ENCODE measurements at places on chromosomes 1 and 21. TPM values are rescaled to one million over a fixed set of nuclear protein-coding genes. Genes with fewer than 3 reads are reported as not detected.

The ZBTB18 gene
- 13.0 TPM for total RNA-seq

- no peak for DNase-seq
These were observed 16.4 kb downstream of the PBX1 start for GRCh38 chr1:164575356-164575886.

DNA sequence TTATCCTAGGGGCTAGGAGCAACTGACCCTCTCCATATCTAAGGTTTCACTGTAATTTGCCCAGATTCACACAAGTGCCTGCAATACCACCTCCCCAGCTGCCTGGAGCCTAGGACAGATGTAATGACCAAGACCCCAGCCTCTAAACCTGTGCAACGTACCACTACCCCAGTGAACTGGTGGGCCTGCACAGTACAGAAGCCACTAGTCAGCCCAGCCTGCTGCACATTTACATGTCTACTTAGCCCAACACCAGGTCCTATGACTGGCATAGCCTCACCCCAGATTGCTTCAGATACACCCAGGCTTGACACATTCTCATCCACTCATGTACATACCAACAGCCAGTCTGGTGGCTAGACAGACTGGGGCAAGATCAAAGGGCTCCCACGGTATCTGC, 1336.6 kb downstream of the BRINP3 start:
- no peak for DNase-seq

The LRRC42 gene
- total RNA-seq, result 20.4 TPM

The TPTE gene
- total RNA-seq, result 0.26 TPM

The SYCP1 gene
- total RNA-seq, result not detected

DNA sequence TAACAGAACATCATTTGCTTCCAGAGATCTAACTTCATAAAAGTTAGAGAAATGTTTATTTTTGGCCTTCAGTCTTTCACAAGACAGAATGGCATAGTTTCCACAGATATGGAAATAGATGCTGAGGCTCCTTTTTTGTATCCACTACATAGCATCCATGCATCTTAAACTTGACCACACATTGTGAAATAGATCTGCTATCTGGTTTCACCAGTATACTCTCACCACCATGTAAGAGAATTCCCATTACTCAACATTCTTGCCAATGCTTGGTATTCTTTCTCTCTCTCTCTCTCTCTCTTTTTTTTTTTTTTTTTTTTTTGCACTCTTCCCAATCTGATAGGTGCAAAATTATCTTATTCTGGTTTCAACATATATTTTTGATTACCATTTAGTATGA, 52.1 kb upstream of the PRMT6 start:
- DNase-seq, result no peak

The GJC2 gene
- 0.16 TPM for total RNA-seq

All from SK-MEL-5 (cell line).